CD8-positive, alpha-beta memory T cell (primary cell): ENCODE measurements at places on chromosomes 5 and 9. TPM values are rescaled to one million over a fixed set of nuclear protein-coding genes. Genes with fewer than 3 reads are reported as not detected.
A peak's percentile ranks its signal among the peaks of the same experiment; 100 is the strongest.

The LCN15 gene
- not detected for total RNA-seq

The TNC gene
- 1.4 TPM for total RNA-seq

GRCh38 chr5:178271231-178271630 is 38.6 kb upstream of the PHYKPL start:
- DNase-seq = no peak

DNA sequence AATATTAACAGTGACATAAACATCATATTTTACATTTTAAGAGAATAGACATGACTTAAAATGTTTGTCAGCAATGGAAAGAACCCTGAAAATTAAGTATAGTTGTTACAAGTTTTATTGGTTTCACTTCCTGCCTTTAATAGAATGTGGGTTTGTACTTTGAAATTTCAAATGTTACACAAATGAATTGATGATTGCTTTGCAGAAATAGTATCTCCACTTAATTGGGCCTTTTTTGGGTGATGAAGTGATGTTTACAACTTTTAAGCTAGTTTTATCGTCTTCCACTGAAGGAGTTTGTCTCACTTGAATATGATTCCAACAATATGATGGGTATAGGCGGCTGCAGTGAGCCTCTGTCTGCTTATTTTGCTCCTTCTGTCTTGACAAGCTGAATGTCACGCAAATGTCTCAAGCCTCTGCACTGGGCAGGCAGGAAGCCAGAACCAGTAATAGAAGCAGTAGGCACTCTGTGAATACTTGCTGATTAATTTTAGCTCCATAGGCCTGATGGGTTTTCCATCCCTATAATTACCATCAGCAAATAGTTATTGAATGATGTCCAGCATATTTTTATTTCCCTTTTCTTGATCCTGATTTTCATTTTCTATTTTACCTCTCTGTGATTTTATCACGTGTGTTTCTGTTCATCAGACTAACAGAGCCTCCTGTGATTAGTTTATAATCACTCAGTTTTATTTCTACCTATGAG is 10.6 kb upstream of the NR3C1 start:
- no peak for DNase-seq

GRCh38 chr9:93005876-93006275 is 52.6 kb upstream of the SUSD3 start:
- DNase-seq = no peak

- no peak for DNase-seq
Observed at GRCh38 chr5:34584165-34584564, 72.0 kb upstream of the RAI14 start.

The LIX1 gene
- not detected for total RNA-seq

DNA sequence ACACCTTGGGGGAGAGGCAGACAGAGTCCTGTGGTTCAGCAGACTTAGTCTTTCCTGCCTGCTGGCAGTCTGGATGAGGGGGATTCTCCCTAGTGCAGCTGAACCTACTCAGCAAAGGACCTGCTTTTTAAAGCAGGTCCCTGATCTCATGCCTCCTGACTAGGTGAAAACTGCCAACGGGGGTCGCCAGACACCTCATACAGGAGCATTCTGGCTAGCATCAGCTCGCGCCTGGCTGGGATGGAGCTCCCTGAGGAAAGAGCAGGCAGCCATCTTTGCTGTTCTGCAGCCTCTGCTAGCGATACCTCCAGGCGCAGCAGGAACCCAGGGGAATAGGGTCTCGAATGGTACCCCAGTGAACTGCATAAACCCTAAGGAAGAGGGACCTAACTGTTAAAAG is 225.2 kb downstream of the CDH9 start:
- DNase-seq = no peak

GRCh38 chr5:148585988-148586387 is 68.3 kb downstream of the HTR4 start:
- no peak for DNase-seq

- DNase-seq = no peak
Observed at GRCh38 chr5:107553117-107553555, 117.6 kb downstream of the EFNA5 start.

GRCh38 chr9:70125621-70126263 is 82.1 kb downstream of the MAMDC2 start:
- no peak for DNase-seq

The SETX gene
- 37.3 TPM for total RNA-seq

- DNase-seq = no peak
Observed at GRCh38 chr5:150993826-150994412, 26.5 kb upstream of the GPX3 start.

GRCh38 chr9:25427898-25428297 is 250.3 kb downstream of the TUSC1 start:
- DNase-seq = no peak

The MRPL22 gene
- 90.2 TPM for total RNA-seq

The ATOX1 gene
- 91.0 TPM for total RNA-seq

- no peak for DNase-seq
Observed at GRCh38 chr5:172800088-172800551, 29.1 kb upstream of the DUSP1 start.

- no peak for DNase-seq
Observed at GRCh38 chr5:53882006-53882675, 321.7 kb downstream of the NDUFS4 start.

GRCh38 chr5:86374611-86375010 is 243.1 kb upstream of the COX7C start:
- DNase-seq = no peak

The ARL14EPL gene
- not detected for total RNA-seq

- DNase-seq = no peak
Observed at GRCh38 chr9:15541872-15542271, 11.0 kb upstream of the CCDC171 start.

The EPB41L4A gene
- 0.04 TPM for total RNA-seq

GRCh38 chr5:78648359-78649210 is at the start of gene LHFPL2:
TSS of gene LHFPL2 (minus strand) at chr5:78648772. CDS start at chr5:78510213, 138,559 bp downstream.
- DNase-seq = no peak

The ZNF367 gene
- total RNA-seq = 47.8 TPM

DNA sequence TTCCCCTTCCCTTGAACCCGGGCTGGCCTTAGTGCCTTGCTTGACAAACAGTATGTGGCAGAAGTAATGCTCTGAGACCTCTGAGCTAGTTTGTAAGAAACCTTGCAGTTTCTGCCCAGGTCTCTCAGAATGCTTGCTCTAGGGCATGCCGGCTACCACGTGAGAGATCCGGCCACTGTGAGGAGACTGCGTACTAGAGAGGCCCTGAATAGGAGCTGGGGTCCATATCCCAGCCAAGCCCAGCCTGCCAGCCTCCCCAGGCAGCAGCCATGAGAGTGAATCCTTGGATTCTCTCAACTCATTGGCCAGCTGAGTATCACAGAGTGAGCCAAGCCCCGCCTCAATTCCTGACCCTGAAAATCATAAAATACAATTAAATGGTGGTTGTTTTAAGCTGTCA is 16.0 kb upstream of the COL15A1 start:
- DNase-seq = no peak

The IL9 gene
- total RNA-seq = 12.5 TPM

DNA sequence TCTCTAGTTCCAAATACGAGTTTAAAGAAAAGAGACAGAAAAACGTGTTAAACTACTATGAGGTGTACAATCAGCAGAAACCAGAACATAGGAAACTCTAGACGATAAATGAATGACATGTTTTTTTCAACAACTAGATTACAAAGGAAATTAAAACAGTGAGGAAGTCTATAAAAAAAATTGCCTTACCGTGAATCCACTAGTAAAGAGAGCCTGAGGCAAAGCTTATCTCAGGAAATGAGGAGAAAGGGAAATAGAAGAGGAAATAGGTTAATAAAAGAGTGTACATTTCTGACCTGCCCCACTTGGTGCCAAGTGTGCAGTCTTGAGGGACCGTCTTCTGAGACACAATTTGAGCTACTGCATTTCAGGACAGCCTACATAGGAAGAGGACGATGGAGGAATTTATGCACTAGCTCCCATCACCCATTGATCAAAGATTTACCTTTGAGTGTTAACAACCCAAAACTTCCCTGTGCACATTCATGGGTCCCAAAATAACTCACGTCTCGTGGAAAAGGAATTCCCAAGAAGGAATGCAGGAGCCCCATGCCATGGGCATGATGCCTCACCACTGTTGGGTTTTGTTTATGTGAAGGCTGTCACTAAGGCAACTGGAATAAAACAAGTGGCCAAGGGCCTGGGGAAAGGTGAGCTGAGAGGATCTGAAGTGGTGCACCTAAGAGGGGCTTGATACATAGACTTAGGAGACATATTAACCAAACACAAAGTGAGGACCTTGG is 53.6 kb upstream of the SLC1A3 start:
- no peak for DNase-seq

The MYMK gene
- not detected for total RNA-seq

- no peak for DNase-seq
Observed at GRCh38 chr9:111096051-111096450, 57.8 kb upstream of the LPAR1 start.

- DNase-seq = no peak
Observed at GRCh38 chr5:144035046-144035740, 135.3 kb downstream of the YIPF5 start.

DNA sequence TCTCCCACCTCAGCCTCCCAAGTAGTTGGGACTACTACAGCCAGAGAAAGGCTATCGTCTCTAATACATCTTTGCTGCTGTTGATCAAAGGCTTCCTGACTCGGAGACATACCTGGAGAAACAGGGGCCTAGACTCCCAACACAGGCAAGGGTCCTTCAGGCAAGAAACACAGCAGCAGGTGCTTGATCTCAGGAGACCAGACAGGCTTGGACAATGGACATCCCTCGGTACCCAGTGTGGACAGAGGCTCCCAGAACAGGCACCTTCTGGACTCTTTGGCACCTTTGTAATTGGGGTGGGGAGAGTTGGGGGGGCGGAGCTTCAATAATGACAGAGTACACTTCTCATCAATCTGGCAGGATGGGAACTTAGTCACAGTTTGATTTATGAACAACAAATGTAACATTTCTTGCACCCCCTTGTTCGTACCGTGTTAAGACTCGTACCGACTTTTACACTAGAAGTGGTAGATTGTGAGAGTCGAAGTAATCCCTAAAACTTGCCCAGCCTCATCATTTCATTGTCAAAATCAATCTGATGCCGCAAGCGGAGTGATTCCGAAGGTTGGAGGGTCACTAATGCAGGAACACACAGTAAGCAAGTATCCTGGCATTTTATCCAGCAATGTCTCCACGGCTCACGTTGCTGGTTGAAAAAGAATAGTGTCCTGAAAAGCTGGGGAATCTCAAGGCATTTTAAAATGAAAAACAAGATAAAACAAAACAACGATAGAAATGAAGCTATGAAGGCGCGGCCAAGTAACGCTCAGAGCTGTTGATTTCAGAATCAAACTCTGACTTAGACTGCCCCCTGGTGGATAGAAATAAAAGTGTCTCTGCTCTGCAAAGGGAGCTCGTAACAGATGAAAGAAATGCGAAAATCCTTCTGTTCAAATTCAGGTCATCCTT is 46.4 kb upstream of the STK32A start:
- DNase-seq = peak; percentile 54

The CBY3 gene
- 0.57 TPM for total RNA-seq

DNA sequence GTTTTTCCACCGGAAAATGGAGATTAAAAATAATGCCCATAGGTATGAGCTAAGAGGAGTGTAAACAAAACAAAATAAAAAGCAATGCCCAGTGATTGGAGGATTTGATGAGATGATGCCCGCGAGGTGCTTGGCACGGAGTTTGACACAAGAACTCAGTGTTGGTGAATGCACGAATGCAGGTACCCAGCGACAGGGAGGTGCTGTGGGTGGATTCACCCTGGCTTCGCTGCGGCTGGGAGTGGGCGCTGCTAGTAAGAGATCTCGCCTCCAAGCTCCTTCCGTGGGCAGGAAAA is 526 bp upstream of the STXBP1 start:
- no peak for DNase-seq

- no peak for DNase-seq
Observed at GRCh38 chr9:38213631-38214299, 144.7 kb upstream of the SHB start.

- no peak for DNase-seq
Observed at GRCh38 chr9:69905851-69906250, 85.2 kb downstream of the CFAP95 start.

DNA sequence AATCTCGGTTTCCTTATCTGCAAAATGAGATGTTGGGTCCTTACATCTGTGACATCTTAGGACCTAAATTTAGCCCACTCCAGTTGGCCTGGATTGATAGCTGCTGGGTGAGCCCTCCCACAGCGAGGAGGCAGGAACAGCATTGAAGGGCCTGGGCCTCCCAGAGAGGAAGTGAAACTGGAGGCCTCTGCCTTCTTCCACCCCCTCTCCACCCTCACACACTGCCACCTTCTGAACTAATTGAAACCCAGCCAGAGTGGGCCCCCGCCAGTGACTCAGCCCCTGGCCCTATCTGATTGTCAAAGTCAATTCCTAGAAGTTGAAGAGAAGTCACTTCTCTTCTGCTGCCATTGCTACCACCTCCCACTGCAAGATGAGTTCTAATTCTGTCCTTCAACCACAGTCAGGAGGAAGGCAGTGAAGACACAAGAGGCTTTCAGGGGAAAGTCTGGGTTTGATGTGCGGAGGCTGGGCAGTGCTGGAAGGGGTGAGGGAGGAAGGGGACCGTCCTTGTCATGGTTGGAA is 55.2 kb upstream of the NEK6 start:
- DNase-seq = no peak

The ZCCHC7 gene
- total RNA-seq = 25.6 TPM

DNA sequence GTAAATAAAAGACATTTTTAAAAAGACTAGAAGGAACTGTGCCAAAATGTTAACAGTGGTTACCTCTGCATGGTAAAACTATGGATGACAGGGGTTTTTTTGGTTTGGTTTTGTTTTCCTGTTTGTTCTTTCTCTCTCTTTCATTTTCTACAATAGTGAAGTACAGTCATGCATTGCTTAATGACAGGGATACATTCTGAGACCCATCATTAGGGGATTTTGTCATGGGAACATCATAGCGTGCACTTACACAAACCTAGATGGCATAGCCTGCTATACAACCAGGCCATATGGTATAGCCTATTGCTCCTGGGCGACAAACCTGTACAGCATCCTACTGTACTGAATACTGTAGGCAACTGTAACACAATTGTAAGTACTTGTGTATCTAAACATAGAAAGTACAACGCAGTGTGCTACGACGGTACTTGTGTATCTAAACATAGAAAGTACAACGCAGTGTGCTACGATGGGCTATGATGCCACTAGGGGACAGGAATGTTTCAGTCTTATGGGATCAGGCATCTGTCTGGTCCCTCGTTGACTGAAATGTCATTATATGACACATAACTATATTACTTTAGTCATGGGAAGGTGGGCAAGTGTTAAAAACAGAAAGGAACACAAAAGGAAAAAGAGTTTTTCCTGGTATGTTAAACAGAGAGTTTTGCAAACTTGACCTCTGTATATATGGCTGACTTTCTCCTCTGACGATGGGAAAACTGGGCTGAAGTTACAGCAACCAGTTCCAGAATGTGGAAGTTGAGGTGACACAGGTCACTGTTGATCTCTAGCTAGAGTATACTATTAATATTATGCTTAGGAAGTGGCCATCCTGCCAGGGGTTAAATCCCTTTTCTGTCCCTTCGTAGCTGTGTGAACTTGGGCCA is 7.4 kb upstream of the ADAM19 start:
- DNase-seq = no peak

DNA sequence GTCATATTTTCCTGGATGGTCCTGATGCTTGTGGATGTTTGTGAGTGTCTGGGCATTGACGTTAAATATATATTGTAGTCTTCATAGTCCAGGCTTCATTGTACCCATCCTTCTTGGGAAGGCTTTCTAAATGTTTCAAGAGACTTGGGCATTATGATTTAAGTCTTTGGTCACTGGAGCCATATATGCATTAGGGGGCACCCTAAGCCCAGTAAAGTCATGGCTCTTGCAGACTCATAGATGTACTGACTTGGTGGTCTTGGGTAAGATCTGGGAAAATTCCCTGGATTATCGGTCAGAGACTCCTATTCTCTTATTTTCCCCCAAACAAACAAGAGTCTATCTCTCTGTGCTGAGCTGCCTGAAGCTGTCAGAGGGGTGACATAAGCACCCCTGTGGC is 271.1 kb downstream of the TRIM36 start:
- no peak for DNase-seq
